ENCODE measurements at places on chromosomes 11 and 22. TPM values are rescaled to one million over a fixed set of nuclear protein-coding genes. Genes with fewer than 3 reads are reported as not detected.

The XRRA1 gene
- total RNA-seq, result 23.4 TPM

The SPTBN2 gene
- total RNA-seq, result 8.3 TPM

The CCDC34 gene
- 6.2 TPM for total RNA-seq

The NNMT gene
- 1,405 TPM for total RNA-seq

The KRTAP5-6 gene
- not detected for total RNA-seq

The PDGFD gene
- 37.1 TPM for total RNA-seq

The ART5 gene
- total RNA-seq, result not detected

The TMEM121B gene
- 1.0 TPM for total RNA-seq

The BIRC3 gene
- total RNA-seq, result 5.3 TPM

DNA sequence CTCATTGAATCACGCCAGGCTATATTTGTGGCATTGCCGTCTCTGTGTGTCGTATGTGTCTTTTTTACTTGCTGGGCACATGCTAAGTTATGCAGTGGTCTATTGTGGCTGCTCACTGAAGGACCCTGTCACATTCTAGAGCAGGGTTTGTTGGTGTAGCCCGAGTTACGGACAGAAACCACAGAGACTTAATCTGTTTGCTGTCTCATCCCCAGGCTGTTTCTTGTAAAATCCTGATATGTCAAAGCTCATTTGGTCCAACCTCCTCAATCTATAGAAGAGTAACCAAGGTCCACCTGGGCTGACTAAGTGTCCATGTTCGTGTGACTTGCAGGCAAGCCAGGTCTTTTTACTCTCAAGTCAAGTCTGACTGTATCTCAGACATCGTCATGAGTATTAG, 5.0 kb downstream of the DPF2 start:
- DNase-seq, result no peak

DNA sequence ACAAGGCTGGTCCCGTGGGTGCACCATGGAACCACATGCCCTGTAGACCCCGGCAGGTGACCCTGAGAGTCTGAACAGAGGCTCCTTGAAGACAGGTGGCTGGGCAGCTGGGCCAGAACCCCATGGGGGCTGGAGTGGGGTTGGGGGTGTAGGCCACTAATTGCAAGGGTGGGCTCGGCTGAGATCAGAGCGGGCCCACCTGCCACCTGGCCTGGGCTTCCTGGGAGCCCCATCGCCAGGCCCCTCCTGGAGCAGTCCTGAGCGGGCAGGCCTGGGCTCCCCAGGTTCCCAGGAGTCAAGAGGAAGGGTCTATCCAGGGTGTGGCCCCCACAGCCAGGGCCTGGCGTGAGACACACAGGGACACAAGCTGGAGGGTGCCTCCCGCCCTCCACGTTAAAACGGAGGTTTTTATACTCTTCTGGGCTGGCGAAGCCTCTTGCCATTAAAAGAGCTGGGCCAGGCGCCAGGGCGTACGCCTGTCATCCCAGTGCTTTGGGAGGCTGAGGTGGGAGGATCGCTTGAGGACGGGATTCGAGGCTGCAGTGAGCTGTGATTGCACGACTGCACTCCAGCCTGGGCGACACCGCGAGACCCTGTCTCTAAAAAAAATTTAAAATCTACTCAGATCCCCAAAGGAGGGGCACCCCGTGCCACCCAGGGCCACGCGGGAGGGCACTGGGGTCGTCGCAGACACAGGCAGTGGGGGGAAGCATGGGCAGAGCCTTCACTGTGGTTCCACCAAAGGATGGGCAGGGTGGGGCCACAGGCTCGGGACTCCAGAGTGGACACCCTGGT, 4.8 kb upstream of the TRABD start:
- DNase-seq, result no peak

- DNase-seq, result no peak
These were observed 29.7 kb downstream of the PPIL2 start for GRCh38 chr22:21695430-21696085.

DNA sequence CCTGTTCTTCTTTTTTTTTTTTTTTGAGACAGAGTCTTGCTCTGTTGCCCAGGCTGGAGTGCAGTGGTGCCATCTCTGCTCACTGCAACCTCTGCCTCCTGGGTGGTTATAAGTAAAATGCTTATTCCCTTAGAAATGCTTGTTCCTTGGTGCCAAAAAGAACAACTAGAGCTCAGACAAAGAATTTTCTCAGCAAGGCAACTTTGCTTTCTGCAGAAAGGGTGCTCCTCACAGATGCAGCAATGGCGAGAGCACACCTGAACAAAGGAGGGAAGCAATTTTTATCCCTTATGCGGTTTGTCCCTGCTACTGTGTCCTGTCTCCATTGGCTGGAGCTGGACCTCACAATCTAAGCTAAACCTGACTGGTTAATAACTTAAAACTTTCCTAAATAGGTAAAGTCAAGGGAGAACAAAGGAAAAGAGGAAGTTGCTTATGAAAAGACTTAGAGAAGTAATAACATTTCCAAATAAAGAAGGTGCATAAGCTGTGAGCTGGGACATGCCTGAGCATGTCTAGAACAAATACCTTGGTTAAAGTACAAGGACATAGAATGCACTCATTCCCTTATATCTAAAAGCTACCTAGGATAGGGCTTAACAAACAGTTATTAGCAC, 90.0 kb upstream of the PRR5 start:
- DNase-seq, result no peak

GRCh38 chr11:115591380-115591779, 87.2 kb upstream of the CADM1 start:
- DNase-seq, result no peak

- DNase-seq, result no peak
These were observed 38.9 kb downstream of the FZD4 start for GRCh38 chr11:86916330-86916729.

DNA sequence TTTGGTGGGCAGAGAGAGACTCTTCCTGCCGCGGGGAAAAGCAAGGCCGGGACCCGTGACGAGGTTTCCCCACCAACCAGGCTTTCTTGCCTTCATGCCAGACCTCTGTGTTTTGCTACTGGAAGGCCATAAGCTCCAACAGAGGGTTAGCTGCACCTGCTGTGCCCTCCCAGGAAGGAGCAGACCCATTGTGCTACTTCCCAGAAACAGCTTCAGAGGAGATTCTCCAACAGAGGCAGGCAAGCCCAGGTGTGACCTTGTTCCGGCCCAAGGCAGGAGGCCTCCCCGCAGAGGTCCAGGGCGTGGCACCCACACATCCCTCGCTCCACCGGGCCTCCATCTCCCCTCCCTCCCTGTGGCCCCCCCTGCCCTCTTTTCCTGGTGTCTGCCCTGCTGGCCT, 57.8 kb downstream of the ELFN2 start:
- no peak for DNase-seq

DNA sequence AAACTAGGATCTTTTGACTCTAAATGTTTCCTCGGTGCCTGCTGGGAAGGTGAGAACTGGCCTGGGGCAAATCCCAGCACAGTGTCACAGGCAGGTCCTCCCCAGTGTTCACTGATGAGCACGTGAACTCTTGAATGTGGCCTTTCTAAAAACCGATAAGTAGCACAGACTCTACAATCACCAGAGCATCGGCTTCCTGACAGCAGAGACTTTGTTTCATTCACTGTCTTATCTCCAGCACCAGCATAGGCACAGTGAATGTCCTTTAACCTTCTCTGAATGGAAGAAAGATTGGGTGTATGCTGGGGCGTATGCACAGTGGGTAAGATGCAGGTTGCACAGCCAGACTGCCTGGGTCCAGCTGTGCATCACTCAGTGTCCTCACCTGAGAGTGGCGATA, 59.3 kb upstream of the EIF3D start:
- DNase-seq, result no peak

DNA sequence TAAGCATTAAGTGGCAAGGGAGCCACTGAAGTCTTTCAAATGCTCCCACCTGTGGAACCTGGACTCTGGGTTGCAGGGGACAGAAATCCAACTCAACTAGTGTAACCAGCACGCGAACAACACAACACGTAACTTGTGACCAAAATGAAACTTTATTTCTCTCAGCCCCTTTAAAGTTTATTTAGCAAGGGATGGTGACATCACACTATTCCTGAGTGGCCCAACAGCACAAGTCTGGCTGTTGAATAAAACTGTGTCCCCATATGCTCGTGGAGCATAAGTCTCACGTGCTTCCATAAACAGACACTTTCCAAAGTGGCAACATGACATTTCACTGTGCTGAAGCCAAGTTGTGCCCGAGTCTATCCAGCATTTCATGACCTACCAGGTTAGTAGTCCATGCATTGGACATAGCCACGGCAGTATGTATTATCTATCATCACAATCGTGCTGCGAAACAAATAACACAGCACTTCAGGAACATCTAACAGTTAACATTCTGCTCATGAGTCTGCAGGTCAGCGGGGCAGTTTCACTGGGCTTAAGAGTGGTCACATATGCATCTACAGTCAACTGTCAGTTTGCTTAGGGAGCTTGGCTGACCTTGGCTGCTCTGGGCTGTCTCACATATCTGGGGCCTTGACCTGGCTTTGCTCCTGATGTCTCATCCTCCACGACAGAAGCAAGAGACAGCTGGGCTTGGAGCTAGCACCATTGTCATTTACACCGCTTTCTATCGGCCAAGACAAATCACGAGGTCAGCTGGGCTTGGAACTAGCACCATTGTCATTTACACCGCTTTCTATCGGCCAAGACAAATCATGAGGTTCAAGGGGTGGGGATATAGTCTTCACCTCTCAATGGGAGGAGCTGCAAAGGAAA, 35.0 kb upstream of the LMO2 start:
- DNase-seq, result no peak
